ENCODE measurements at places on chromosomes 13 and 19.

GRCh38 chr19:51822325-51822724, 27.4 kb downstream of the FPR3 start:
- no peak for DNase-seq

GRCh38 chr13:24142886-24143285, 17.6 kb upstream of the SPATA13 start:
- no peak for DNase-seq

- no peak for DNase-seq
Observed at GRCh38 chr13:71359641-71360040, 507.4 kb downstream of the DACH1 start.

DNA sequence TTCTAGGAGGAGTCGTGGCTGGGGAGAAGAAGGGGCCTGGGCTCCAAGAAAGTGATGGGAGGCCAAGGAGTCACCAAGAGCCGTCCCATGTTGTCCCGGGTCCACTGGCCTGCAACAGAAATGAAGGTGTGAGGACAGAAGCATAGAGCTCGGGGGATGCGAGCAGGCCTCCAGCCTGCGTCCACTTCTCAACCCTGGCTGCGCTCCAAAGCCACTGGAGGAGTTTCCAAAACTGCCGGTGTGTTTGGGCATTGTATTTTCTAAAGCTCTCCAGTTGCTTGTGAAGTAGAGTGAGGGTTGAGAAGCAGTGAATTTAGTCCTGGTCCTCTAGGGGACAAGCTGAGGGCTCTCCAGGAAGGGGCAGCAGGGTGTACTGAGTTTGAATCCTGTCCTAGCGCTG, 13.0 kb downstream of the FFAR2 start:
- no peak for DNase-seq

DNA sequence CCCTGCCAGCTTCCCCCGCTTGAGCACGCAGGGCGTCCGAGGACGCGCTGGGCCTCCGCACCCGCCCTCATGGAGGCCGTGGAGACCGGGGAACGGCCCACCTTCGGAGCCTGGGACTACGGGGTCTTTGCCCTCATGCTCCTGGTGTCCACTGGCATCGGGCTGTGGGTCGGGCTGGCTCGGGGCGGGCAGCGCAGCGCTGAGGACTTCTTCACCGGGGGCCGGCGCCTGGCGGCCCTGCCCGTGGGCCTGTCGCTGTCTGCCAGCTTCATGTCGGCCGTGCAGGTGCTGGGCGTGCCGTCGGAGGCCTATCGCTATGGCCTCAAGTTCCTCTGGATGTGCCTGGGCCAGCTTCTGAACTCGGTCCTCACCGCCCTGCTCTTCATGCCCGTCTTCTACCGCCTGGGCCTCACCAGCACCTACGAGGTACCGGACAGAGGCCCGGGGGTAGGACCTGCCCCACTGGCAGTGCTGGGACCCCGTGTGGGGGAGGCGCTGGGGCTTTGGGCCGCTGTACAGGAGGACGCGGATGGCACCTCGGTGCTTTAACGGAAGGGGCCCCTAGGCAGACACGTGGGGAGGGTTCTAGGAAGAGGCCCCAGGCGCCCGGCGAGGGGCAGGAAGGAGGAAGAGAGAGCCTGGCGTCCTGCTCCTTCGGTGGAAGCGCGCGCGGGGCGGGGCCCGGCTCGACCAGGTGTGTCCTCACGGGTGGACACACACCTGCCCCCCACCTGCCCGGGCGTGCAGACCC, 681 bp downstream of the SLC5A5 start:
- DNase-seq, result no peak

DNA sequence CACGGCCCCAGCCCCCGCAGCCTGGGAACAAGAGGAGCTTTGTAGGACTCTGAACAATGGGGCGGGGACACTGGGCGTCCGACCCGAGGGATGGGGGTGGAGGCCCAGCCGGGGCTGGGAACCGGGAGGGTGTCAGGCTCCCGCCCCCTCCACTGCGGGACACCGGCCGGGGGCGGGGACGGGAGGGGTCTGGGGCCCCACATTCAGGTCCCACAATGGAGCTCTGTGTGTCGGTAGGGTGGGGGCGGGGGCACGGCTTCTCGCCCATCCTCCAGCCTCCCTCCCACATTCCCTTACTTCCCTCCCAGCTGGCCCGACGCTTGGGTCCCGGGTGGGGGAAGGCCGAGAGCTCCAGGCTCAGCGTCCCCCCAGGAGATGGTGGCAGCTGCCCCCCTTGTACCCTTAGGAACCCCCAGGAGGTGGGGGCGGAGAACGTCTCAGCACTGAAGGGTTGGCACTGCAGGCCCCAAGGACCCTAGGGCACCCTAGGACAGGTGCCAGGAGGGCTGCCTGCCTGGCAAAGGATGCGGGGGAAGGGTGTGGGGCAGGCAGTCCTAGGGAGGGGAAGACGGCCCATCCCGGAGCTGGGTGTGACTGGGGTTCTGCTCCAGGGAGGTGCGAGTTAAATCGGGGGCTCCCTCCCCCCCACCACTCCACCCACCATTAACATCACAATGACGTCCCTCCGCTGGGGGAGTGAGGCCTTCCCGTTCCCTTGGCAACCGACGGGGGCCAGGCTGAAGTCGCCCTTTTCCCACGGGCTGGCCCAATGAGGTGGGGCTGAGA, 5.3 kb downstream of the TTYH1 start:
- DNase-seq, result no peak

- DNase-seq, result no peak
Observed at GRCh38 chr13:110976785-110977184, 61.9 kb upstream of the ANKRD10 start.

GRCh38 chr19:50696094-50696483, 23.5 kb downstream of the SHANK1 start:
- no peak for DNase-seq
